ENCODE measurements at places on chromosomes 6 and 20. TPM values are rescaled to one million over a fixed set of nuclear protein-coding genes. Genes with fewer than 3 reads are reported as not detected.
A peak's percentile ranks its signal among the peaks of the same experiment; 100 is the strongest.

DNA sequence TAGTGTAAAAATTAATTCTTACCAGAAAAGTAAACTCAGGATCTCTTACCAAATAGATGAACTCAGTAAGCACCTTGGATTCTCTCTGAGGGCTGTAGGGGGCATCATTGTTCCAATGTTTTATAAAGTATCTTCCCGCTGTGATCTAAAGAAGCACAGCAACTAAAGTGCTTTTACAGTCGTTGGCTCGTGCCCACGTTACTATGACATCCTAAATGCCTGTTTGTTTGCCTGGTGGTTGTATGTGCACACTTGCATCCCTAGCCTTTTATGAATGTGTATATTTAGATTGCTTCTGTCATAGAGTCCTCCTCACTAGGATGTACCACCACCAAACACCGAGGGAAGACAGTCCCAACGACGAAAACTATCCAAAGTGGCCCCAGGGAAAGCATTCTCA lies 34.5 kb downstream of the SLX4IP start:
- peak; percentile 82 for DNase-seq

DNA sequence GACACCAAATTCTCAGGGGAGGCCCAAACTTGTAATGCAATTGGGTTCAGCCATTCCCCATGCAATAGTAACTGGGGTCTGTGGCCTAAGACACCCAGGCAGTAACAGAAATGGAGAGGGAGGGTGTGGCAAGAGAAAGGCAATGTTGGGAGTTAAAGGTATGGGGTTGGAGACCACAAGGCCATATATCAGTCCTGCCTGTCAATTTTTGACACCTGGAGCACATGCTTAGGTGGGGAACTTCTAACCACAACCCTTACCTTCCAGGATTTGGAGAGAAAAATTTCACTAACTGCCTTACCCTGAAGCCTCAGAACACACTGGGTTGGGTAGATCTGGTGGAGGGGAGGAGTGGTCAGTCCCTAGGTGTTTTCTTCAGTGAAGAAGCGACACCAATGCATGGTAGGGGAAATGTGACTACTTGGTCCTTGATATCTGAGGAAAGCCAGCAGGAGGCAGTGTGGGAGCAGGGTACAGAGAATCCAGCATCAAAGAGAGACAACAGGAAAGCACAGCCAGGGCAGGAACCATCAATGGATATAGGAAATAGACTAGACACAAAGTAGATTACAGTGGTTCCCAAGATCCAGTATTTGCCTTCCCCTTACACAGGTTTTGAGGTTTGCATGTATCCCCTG lies 6.8 kb upstream of the USP49 start:
- no peak for DNase-seq

- peak; percentile 48 for DNase-seq
These were observed 114.4 kb downstream of the ADGRG6 start for GRCh38 chr6:142416179-142416578.

DNA sequence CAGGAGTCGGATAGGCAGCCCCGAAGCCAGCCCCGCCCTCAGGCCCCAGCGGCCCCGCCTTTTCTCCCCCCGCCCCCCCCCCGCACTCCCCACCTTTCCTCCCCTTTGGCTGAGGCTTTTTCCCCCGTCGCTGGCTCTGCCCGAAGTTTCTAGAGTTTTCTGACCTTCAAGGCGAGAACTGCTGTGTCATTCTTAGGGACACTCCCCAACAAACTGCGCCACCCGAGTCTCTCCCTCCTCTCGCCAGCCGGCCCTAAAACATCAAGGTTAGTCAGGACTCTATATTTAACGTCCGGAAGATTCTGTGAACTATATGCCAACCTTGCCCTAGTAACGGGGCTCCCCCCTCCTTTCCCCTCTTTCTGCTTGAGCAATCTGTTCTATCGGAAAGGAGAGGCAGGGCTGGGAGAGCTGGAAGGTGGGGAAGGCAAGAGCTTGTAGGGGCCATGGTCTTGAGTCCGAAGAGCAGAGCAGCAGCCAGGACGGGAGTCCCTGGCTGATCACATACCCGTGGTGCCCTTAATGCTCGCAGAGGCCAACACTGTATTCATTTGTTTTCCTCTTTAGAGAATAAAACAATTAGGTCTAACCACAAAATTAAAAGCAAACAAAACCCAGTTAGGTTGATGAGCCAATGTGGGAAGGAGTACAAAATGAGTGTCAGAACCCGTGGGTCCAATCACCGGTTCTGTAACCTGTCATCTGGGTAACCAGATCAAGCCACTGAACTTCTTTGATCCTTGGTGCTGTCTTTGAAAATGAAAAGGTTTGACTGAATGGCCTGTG lies 5.3 kb upstream of the HSPA1B start:
- no peak for DNase-seq

DNA sequence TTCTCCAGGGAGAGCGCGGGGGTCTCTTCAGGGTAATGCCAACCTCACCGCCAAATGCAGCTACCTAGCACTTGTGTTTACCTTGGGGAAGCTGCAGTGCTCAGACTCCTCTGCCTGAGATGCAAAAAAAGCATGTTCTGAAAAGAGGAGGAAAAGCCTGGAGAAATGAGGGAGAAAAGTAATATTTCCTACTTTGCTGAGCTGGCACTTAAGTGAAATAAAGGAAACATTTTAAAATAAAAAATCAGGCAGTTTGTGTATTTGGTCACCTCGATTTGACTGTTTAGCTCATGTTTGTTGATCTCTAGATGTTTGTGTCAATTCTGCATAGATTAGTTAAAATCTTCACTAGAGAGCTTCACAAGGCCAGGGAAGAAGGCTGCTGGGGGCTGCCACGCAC lies 487.2 kb downstream of the QKI start:
- DNase-seq: no peak

The ANKEF1 gene
- 1.2 TPM for polyA plus RNA-seq

DNA sequence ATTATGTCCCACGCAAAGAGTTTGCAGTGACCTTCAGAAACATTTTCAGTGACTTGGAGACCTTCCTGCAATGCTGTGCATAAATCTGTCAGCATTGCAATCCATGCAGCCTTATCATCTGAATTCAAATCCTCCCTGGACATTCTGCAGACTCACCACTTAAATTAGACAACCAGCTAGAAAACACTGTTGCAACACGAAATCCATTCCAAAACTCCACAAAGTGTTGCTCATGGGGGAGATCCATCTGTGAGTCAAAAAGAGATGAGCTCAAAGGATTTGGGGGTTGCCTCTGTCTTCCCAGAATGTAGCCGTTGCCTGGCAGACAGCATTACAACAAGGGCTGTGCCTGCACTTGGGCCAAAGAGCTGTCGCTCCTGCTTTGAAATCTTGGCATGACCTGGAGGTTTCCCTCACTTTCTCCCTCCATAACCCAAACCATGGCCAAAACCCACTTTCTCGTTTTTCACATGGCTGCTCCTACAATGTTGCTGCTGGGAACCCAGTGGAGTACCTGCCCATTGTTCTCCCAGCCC lies 163.5 kb upstream of the CDYL start:
- DNase-seq: no peak

DNA sequence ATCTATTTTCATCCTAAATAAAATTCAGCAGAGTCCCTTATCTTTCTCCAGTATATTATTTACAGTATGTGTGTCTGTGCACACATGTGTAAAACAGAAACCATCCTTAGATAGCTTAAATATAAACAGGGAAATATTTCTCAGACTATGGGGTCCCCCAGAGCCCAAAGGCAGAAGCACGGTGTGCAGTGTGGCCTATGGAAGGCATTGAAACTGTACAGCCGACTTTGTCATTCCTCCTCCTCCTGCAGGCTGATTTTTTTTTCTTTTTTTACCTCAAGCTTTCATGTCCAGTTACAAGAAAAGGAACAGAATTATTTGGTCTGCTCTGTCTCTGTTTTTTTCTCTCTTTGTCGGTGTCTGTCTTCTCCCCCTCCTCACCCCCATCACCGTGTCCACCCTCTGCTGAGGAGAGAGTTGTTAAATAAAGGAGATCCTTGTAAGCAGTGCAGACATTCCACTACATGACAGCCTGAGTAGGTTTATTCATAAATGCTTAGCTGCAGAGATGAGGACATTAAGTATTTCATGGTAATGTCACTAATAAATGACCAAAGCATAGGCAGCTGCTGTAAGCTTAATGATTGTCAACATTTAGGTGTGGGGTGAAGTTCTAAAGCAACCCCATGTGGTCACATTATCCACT lies 31.8 kb upstream of the SLC35D3 start:
- DNase-seq: no peak

The PSMF1 gene
- 98.1 TPM for polyA plus RNA-seq

DNA sequence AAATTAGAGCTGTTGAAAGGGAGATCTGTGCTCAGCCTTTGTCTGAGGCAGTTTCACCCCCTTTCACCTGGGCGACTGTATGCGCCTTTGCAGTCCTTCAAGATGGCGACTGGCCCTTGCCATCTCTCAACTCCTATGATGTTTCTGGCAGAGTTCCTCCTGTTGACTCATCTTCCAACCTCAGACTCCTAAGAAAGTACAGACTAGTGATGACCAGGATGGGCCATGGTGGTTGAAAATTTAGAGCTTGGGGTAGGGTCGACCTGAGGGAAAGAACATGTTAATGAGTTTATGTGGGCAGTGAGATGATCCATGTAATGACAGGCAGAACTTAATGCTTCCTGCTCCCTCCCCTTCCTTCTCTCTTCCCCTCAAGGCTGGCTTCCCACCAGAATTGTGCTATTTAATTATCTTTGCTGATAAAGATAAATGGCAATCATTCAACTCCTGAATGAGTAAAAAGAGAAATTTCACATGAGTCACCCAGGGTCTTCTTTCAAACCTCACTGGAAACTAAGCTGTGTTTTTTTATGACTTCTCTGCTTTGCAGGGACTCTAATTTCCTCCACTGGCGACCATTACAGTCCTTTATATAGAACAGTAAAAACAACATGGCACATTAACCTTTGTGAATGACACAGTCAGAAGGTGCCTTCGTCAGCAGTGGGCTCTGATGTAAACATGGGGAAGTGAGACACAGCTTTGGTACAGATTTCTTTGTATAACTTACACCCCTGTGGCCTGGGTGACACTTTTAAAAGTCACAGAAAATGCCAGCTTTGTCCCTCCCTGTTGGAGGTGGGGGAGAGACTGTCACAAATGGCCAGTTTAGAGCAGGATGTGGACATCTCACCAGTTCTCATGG lies 103.5 kb downstream of the SCP2D1 start:
- no peak for DNase-seq

- DNase-seq: peak; percentile 49
These were observed 52.9 kb upstream of the APCDD1L start for GRCh38 chr20:58568126-58568482.

The ESR1 gene
- polyA plus RNA-seq: 3.0 TPM

DNA sequence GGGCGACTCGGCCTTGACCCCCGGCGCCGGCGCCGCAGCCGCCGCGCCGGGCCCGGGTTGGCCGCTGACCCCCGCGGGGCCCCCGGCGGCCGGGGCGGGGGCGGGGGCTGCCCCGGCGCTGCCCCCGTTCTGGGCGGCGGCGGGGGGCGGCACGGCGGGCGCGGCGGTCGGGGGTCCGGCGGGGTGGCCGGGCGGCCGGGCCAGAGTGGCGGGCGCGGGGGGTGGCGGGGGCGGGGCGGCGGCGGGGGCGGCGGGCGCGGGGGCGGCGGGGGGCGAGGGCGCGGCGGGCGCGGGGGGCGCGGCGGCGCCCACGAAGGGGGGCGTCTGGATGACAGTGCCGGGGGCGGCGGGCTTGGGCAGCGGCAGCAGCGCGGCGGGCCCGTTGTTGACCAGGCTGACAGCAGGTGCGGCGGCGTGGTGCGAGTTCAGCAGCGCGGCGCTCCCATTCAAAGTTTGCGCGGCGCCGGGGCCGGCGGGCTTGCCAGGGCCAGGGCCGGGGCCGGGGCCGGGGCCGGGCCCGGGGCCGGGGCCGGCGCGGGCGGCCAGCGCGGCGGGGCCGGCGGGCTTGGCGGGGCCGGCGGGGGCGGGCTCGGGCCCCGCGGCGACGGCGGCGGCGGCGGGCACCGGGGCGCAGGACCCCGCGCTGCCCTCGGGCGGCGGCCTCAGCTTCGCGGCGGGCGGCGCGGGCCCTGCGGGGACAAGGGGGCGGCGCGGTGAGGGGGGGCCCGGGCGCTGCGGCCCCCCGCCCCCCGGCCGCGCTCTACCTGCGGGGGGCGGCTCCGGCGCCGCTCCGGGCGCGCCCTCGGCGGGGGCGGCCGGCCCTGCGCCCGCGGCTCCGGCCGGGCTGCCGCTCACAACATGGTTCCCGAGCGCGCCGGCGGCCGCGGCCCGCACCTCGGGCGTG lies 659 bp downstream of the TAF4 start:
- no peak for DNase-seq

- DNase-seq: no peak
These were observed 244.3 kb downstream of the PTPRT start for GRCh38 chr20:42945234-42945994.

The CDH4 gene
- polyA plus RNA-seq: 1.2 TPM

- no peak for DNase-seq
These were observed 1.7 kb downstream of the THBS2 start for GRCh38 chr6:169251822-169252504.
